AG20443 (cell line): ENCODE measurements at places on chromosomes 5 and 9.

- DNase-seq, result no peak
Measured at GRCh38 chr5:81950996-81951395, 20.8 kb upstream of the ATG10 start.

GRCh38 chr5:153099328-153099727 is 391.1 kb upstream of the GRIA1 start:
- DNase-seq, result no peak

DNA sequence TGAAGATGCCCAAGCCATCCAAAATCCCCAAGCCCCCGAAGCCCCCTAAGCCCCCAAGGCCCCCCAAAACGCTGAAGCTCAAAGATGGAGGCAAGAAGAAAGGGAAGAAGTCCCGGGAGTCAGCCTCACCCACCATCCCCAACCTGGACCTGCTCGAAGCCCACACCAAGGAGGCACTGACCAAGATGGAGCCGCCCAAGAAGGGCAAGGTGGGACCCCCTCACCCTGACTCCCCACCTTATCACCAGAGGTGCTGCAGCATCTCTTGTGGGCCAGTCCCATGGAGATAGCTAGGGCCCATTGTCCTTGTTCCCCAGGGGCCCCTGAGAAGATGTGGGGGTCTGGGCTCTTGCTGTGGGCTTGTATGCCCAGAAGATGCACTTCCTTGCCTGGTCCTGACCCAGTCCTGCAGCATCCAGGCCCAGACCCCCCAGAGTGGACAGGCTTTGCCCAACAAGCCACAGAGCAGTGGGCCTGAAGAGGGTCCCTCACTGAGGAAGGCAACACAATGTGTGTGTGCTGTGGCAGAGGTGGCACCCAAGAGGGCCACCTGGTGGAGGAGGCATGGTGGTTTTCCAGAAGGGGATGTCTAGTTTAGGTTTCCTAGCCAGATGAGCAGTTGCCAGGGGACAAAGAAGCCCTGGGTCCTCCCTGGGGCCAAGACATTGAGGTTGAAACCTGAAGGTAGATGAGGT is 84.1 kb downstream of the PHF2 start:
- no peak for DNase-seq

- no peak for DNase-seq
Measured at GRCh38 chr5:87195616-87196015, 72.1 kb upstream of the RASA1 start.

DNA sequence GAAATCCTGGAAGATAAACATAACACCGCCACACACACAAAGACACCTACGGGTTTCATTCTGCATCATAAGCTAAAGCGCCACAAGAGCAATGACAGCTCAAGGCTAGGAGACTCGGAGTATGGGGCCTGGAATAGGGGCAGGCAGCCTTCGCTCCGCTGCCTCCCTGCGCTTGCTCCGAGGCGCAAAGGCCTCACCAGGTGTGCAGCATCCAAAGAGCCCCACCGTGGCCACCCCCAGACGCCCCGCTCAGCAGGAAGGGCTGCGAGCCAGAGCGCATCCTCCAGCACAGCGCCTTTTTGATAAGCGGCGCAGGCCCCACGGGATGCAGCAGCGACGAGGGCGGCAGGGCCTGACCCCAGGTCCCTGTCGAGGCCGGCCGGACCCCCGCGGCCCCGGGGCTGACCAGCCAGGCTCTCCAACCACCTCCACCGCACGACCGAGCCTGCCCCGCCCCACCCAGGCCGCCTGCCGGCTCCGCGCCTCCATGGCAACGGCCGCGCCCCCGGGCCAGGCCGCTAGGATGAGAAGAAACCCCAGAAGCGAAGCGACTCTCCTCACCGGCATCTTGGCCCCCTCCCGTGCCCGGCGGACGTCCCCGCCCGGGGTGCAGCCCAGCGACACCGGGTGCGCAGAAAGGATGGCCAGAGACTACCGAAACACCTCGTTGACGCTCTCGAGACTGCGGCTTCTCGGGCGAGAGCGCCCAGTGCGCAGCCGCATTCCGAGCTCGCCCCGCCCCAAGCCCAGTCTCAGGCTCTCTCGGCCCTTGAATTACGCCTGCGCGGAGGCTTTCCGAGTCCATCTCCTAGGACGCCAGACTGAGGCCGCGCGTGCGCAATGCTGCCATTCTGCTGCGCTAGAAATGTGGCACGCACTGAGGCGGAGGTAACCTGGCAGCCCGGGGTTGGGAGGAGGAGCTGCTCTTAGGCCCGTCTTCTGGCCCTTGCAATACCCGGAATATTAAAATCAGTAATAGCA is at the start of gene KIF3A:
Gene KIF3A (minus strand): TSS at position 694 of the 981 bp plus-strand sequence. CDS start 127 bp downstream, at position 567.
- DNase-seq, result peak; percentile 100

GRCh38 chr9:89277454-89277853 is 33.5 kb upstream of the CKS2 start:
- no peak for DNase-seq

GRCh38 chr9:127181315-127181580 is 58.8 kb upstream of the ANGPTL2 start:
- DNase-seq, result no peak

GRCh38 chr5:114789773-114790402 is 379.8 kb downstream of the TRIM36 start:
- DNase-seq, result no peak

- DNase-seq, result no peak
Measured at GRCh38 chr5:108654051-108654450, 93.6 kb upstream of the FER start.

DNA sequence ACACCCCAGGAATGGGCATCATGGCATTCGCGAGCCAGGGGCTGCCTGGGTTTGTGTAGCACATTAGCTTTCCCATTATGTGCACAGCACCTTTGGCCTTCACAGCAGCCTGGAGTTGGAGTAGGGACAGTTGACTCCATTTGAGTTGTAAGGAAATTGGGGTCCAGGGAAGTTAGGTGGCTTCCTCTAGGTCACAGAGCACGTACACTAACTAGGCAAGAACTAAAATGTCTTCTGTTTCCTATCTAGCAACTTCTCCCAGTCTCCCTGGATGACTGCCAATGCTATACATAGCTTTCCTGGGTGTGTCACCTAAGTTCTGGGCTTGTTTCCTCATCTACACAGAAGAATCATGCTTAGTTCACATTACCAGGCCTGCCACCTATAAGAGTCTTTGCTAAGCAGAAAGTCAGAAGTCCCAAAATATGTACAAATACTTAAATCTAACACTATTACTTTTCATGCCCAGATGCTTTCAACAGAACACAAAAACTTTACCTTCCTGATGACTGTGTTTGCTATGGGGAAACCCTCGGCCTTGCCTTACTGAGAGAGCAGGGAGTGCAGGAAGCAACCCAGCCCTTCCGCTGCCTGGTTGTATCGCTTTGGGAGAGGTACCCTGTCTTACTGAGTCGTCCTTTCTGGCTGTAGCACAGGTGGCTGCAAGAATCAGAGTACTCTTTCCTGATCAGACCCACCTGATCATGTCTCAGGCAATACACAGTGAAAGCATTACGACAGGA is 12.0 kb downstream of the MACROH2A1 start:
- peak; percentile 66 for DNase-seq

GRCh38 chr5:67619235-67619634 is 422.6 kb upstream of the CD180 start:
- DNase-seq, result no peak

GRCh38 chr9:16901590-16901989 is 31.1 kb upstream of the BNC2 start:
- peak; percentile 14 for DNase-seq

DNA sequence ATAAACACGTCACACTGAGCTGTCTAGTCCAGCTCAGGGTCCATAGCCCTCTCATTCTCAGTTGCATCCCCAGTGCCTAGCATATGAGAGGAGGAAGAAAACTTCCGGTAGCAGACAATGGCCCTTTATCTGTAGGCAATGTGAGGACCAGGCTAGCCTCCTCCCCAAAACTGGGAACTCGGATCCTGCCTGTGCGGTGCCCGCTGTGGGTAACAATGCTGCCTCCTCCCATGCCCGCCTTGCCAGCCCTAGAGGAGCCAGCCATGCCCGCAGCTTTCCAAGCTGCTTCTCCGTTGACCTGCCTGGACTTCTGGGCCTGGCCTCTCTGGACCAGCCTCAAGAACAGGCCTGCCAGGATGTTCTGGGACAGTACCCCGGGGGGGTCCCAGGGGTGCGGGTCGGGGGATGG is 74.6 kb upstream of the ORM1 start:
- DNase-seq, result no peak

DNA sequence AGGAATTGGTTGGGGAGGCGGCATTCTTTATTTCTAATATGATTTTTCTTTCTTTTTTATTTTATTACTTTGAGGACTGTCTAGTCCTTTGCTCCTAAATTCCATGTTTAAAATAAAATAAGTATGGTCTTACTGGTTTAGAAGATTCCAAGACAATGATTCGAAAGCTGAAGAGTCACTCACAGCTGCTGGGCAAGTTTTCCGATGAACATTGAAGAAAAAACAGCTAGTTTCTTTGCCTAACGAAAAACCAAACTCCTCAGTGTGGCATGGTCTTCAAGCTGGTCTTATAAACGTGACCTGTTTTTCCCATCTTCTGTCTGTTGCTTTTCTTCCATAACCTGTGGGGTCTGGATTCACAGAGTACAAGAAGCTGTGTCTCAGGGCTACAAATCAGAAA is 25.1 kb downstream of the ZNF474 start:
- DNase-seq, result no peak

- DNase-seq, result no peak
Measured at GRCh38 chr5:121719255-121719654, 132.4 kb upstream of the FTMT start.

GRCh38 chr5:91228188-91228587 is 154.9 kb downstream of the ARRDC3 start:
- no peak for DNase-seq

DNA sequence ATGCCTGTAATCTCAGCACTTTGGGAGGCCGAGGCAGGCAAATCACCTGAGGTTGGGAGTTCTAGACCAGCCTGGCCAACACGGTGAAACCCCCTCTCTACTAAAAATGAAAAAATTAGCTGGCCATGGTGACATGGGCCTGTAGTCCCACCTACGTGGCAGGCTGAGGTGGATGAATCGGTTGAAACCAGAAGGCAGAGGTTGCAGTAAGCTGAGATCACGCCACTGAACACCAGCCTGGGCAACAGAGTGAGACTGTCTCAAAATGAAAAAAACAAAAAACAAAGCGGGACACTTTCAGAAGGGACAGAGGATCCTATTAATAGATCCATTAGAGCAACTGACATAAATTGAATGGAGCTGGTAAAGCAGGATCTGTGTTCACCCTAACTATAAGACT is 89.6 kb upstream of the SGCD start:
- no peak for DNase-seq

GRCh38 chr9:113953531-113953930 is 77.4 kb downstream of the ZNF618 start:
- no peak for DNase-seq

- DNase-seq, result no peak
Measured at GRCh38 chr5:100644776-100645175, 109.6 kb downstream of the FAM174A start.

DNA sequence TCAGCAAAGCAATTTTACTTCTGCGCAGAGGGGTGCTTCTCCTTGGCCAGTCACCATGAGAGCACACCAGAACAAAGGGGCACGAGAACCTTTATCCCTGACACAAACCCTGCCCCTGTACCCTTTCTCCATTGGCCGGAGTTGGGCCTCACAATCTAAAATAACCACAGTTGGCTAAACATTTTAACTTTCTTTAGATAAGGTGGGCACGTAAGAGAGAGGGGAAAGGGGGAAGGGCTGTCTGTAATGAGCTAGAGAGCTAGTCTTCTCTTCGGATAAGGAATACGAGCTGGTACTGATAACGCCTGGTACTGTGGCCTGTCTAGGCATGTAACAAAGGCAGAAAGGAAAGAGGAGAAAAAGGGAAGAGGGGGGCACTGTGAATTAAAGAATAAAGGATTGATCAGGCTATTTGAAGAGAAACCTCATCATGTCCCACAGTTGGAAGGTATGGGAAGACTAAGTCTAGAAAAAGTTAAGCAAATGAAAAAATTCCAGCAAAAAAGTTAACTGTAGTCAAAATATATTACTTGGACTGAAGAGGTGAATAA is 1.8 kb upstream of the IARS1 start:
- DNase-seq, result no peak

- peak; percentile 71 for DNase-seq
Measured at GRCh38 chr5:43007911-43008362, 32.2 kb downstream of the ANXA2R start.

GRCh38 chr9:112569186-112569585 is 82.6 kb downstream of the KIAA1958 start:
- peak; percentile 69 for DNase-seq

- peak; percentile 53 for DNase-seq
Measured at GRCh38 chr5:137072361-137073115, 426.6 kb downstream of the SPOCK1 start.

DNA sequence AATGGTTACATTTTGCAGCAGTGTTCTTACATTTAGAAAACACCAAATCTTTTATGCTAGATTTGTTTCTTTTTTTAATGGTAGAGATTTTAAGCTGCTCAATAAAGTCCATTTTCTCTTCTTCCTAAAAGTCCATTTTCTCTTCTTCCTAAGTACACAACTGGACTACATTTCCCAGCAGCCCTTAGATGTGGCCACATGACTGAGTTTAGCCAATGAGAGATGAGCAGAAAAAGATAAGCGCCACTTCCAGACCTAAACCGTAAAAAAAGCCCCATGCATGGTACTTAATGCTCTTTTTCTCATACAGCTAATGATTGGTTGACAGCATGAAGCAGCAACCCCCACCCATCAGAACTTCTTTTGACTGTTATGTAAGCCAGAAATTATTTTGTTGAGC is 206.7 kb downstream of the FAM114A2 start:
- peak; percentile 32 for DNase-seq

GRCh38 chr9:32350682-32351081 is 33.8 kb upstream of the ACO1 start:
- DNase-seq, result no peak

GRCh38 chr9:123338710-123339665 is 17.0 kb upstream of the CRB2 start:
- no peak for DNase-seq

DNA sequence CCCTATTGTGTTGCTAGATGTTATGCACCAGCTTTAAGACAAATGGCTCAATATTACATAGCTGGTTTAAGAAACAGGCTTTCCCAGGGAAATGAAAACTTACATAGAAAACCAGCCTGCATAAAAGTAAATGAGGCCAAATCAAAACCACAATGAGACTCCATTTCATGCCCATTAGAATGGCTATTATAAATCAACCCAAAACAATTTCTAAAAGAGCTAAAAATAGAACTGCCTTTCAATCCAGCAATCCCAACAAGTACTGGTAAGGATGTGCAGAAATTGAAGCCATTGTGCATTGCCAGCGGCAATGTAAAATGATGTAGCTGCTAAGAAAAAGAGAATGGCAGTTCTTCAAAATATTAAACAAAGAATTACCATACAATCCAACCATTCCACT is 1170.0 kb upstream of the CDH9 start:
- DNase-seq, result no peak

DNA sequence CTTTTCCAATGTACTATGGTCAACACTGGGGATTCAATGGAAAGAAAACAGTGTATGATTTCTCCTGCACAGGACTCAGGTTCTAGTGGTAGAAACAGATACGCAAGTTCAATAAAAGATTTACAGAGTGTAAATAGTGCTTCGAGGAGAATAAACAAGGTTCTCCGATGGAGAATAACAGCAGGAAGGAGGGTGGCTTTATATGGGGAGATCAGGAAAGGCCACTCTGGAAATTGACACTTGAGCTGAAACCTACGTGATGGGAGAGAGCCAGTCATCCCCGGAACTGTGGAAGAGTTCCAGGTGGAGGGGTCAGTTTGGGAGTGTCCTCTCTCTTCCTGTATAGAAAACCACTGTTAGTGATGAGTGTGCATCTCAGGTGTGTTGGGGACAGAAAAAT is 65.9 kb downstream of the GARNL3 start:
- no peak for DNase-seq

- DNase-seq, result no peak
Measured at GRCh38 chr5:164255598-164256213, 750.3 kb downstream of the MAT2B start.
